Activated naive CD8-positive, alpha-beta T cell treated with anti-CD3 and anti-CD28 coated beads, Interleukin-2, amount 10 ng/mL, durations not matched to agents 7 days and 5 days (primary cell): ENCODE measurements at places on chromosomes 1 and 21. TPM values are rescaled to one million over a fixed set of nuclear protein-coding genes. Genes with fewer than 3 reads are reported as not detected.

DNA sequence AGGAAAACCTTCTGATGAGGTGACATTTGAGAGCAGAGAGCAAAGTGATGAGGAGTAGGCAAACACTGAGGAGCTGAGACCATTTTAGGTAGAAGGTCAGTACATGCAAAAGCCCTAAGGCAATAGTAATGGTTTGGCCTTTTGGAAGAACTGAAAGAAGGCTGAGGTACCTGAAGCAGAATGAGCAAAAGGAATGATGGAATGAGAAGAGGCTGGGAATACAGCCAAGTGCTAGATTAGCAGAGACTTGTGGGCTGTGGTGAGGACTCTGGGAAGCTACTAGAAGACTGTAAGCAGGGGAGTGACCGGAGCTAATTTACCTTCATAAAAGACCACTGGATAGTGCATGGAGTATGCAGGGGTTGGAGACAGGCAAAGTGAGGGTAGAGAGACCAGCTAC, 77.9 kb downstream of the GFI1 start:
- H3K27me3 ChIP-seq: no peaks in the 10 kb centered on the region
- DNase-seq: no peak
- peaks cover 27% of the 10 kb centered on the region for H3K4me1 ChIP-seq

DNA sequence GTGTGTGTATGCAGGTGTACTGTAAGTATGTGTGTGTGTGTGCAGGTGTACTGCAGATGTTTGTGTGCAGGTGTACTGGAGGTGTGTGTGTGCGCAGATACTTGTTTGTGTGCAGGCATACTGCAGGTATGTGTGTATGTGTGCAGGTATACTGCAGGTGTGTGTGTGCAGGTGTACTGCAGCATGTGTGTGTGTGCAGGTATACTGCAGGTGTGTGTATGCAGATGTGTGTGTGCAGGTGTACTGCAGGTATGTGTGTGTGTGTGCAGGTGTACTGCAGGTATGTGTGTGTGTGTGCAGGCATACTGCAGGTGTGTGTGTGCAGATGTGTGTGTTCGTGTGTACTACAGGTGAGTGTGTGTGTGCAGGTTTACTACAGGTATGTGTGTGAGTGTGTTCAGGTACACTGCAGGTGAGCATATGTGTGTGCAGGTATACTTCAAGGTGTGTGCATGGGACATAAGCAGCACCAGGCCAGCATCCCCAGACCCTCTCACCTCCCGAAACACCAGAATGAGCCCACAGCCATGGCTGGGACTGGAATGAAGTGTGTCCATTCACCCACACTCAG, 97.5 kb downstream of the DMRTB1 start:
- no peaks in the 10 kb centered on the region for H3K36me3 ChIP-seq
- H3K27me3 ChIP-seq: peaks cover under 1% of the 10 kb centered on the region
- H3K27ac ChIP-seq: no peak overlapping the region
- H3K4me3 ChIP-seq: no peak overlapping the region
- DNase-seq: peak; percentile 5

DNA sequence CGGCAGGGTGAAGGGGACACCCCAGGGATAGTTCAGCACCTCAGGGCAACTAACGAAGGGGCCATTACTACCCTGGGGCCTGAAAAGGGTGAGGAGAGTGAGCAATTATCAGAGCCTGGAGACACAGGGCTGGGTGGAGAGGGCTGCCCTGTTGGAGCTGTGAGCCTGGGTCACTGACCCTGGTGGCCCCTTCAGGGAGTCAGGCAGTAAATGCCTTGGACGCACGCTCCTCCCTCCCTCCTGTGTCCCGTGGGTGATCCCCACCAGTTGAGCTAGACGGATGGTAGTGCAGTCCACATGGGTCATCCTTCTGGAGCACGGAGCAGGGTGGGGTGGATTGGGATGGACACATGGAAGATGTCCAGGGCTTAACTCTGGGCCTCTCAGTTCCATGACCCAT, 305.3 kb downstream of the PTPRU start:
- no peaks in the 10 kb centered on the region for H3K4me1 ChIP-seq
- DNase-seq: no peak
- no peaks in the 10 kb centered on the region for H3K36me3 ChIP-seq
- no peak overlapping the region for H3K27ac ChIP-seq
- H3K4me3 ChIP-seq: no peak overlapping the region

Gene KCNE1
- not detected for total RNA-seq

Gene ELAPOR1
- 6.1 TPM for total RNA-seq

GRCh38 chr1:75234562-75234961, 100.4 kb downstream of the LHX8 start:
- H3K4me1 ChIP-seq: no peaks in the 10 kb centered on the region
- no peak overlapping the region for H3K27ac ChIP-seq
- H3K27me3 ChIP-seq: no peaks in the 10 kb centered on the region
- no peak overlapping the region for H3K4me3 ChIP-seq

GRCh38 chr1:152252157-152252556, 28.2 kb upstream of the HRNR start:
- H3K27ac ChIP-seq: no peak overlapping the region
- no peak for DNase-seq
- no peaks in the 10 kb centered on the region for H3K27me3 ChIP-seq
- no peaks in the 10 kb centered on the region for H3K4me1 ChIP-seq
- no peaks in the 10 kb centered on the region for H3K36me3 ChIP-seq
- H3K4me3 ChIP-seq: no peak overlapping the region

Gene PCBP3
- total RNA-seq: not detected

Gene CD101
- total RNA-seq: not detected

DNA sequence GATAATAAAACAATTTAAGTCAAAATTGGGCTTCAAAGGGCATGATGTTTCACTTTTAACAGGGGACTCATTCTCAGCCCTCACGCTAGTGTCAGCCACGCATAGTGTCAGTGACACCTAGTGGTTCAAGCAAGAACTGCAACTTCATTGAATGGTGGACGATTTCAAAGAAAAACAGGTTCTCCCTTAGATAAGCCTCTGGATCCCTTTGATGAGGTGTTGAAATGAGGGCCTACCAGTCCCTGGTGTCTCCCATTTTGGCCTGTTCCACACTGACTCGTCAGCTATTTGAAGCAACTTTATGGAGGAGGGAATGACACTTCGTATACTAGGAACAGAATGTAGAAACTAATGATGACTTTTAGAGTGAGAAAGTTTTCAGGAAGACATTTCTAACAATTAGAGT, 56.2 kb downstream of the FCRL5 start:
- H3K27ac ChIP-seq: no peak overlapping the region
- H3K4me3 ChIP-seq: no peak overlapping the region
- H3K27me3 ChIP-seq: peaks cover 44% of the 10 kb centered on the region
- no peak for DNase-seq
- H3K36me3 ChIP-seq: no peaks in the 10 kb centered on the region
- H3K4me1 ChIP-seq: peaks cover 2% of the 10 kb centered on the region

Gene ADORA3
- 0.20 TPM for total RNA-seq

DNA sequence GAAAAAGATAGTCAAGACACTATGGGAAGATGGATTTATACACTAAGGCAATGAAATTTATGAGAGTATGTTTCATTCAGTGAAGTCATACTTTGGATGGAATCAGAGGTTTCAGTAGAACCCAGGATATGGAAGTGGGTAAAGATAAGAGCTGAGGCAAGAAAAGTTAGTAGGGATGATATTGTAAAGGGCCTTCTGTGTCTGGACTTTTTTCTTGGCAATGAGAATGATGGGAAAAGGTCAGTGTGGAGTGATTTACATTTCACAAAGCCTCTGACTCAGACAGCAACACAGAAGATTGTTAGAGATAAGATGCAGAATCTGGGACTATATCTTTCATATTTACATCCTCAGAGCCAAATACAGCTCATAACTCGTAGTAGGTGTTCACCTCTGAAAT, 32.1 kb downstream of the SH3BGR start:
- no peak for DNase-seq
- H3K4me3 ChIP-seq: no peak overlapping the region
- H3K27me3 ChIP-seq: no peaks in the 10 kb centered on the region
- no peaks in the 10 kb centered on the region for H3K36me3 ChIP-seq
- H3K4me1 ChIP-seq: no peaks in the 10 kb centered on the region

- H3K27ac ChIP-seq: peak overlapping the region; percentile 19
- no peak overlapping the region for H3K4me3 ChIP-seq
- peaks cover 10% of the 10 kb centered on the region for H3K4me1 ChIP-seq
- no peaks in the 10 kb centered on the region for H3K36me3 ChIP-seq
Measured at GRCh38 chr1:225818229-225818628, 8.3 kb downstream of the EPHX1 start.

- H3K27me3 ChIP-seq: no peaks in the 10 kb centered on the region
- peaks cover 17% of the 10 kb centered on the region for H3K36me3 ChIP-seq
- H3K4me3 ChIP-seq: no peak overlapping the region
Measured at GRCh38 chr1:36182734-36183133, 26.8 kb downstream of the MAP7D1 start.

Gene MNDA
- 0.47 TPM for total RNA-seq

- H3K27ac ChIP-seq: no peak overlapping the region
- no peak for DNase-seq
- no peak overlapping the region for H3K4me3 ChIP-seq
- H3K4me1 ChIP-seq: no peaks in the 10 kb centered on the region
- no peaks in the 10 kb centered on the region for H3K36me3 ChIP-seq
Measured at GRCh38 chr1:244187310-244187709, 136.2 kb downstream of the ZBTB18 start.

Gene KCNJ9
- not detected for total RNA-seq

- no peak overlapping the region for H3K4me3 ChIP-seq
- peaks cover 1% of the 10 kb centered on the region for H3K4me1 ChIP-seq
- peaks cover 10% of the 10 kb centered on the region for H3K27me3 ChIP-seq
- H3K27ac ChIP-seq: no peak overlapping the region
Measured at GRCh38 chr21:35924714-35925301, 135.5 kb downstream of the SETD4 start.

DNA sequence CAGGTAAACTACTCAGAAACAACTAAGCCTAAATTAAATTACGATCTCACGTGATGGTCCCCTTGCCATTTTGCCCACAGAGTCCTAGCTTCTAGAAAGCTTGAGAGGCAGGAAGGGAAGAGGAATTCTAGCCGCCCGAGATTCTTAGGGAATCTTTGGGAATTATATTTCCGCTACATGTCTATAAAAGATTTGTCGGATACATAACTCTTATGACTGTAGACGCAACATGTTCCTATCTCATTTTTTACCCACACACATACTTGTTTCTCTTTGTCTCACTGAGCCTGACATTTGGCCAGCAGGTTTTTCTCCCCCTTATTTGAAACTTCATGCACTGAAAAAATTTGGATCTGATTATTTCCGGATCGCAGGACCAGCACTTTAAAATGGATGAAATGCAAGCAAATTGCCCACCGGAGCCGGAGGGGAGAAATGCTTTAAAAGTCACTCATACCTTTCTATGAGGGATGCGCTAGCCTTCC, 5.5 kb downstream of the GLIS1 start:
- H3K36me3 ChIP-seq: no peaks in the 10 kb centered on the region
- no peak overlapping the region for H3K27ac ChIP-seq
- H3K4me1 ChIP-seq: no peaks in the 10 kb centered on the region

- peaks cover 9% of the 10 kb centered on the region for H3K36me3 ChIP-seq
- no peaks in the 10 kb centered on the region for H3K4me1 ChIP-seq
- no peaks in the 10 kb centered on the region for H3K27me3 ChIP-seq
- H3K4me3 ChIP-seq: no peak overlapping the region
- DNase-seq: no peak
- no peak overlapping the region for H3K27ac ChIP-seq
Measured at GRCh38 chr1:1758692-1759455, 19.4 kb downstream of the NADK start.

DNA sequence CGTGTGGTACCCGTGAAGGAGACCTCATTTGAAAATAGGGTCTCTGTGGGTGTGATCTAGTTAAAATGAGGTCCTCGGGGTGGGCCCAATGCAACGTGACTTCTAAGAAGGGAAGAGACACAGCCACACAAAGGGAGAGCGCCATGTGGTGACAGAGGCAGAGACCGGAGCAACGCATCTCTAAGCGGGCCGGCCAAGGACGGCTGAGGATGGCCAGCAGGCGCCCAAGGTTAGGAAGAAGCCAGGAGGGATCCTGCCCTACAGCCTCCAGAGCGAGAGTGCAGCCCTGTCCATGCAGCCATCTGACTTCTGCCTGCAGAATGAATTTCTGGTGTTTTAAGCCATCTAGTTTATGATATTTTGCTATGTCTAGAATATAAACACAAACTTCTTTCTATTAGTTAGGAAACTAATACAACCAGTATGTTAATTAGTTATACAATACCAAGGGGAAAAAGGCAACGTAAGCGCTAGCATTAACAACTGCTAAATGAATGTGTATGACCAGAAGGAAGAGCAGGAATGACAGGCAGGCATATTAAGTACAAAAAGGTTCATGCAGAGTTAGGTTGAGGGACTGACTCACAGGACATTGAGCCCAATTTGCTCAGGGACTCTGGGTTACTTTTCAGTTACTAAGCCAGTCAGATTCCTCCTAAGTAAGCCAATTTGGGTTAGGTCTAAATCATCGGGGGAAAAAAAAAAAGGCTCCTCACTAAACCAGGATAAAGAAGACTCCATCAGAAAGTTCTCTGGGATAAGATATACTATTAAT, 4.1 kb downstream of the CEP104 start:
- no peaks in the 10 kb centered on the region for H3K27me3 ChIP-seq
- H3K27ac ChIP-seq: no peak overlapping the region
- no peak for DNase-seq
- no peak overlapping the region for H3K4me3 ChIP-seq

GRCh38 chr1:159854693-159855192, 7.7 kb downstream of the VSIG8 start:
- H3K4me1 ChIP-seq: peaks cover 14% of the 10 kb centered on the region
- DNase-seq: peak; percentile 81
- H3K27ac ChIP-seq: peak overlapping the region; percentile 68
- peak overlapping the region; percentile 84 for H3K4me3 ChIP-seq

Gene KIF26B
- total RNA-seq: 0.14 TPM

- H3K4me3 ChIP-seq: no peak overlapping the region
- DNase-seq: no peak
- H3K27ac ChIP-seq: no peak overlapping the region
- H3K4me1 ChIP-seq: no peaks in the 10 kb centered on the region
Measured at GRCh38 chr1:168772428-168773060, 43.5 kb upstream of the DPT start.

- peaks cover 14% of the 10 kb centered on the region for H3K4me1 ChIP-seq
- peaks cover 2% of the 10 kb centered on the region for H3K36me3 ChIP-seq
- H3K27me3 ChIP-seq: peaks cover 10% of the 10 kb centered on the region
- H3K4me3 ChIP-seq: peak overlapping the region; percentile 89
- no peak overlapping the region for H3K27ac ChIP-seq
Measured at GRCh38 chr1:115643666-115644065, 1.9 kb downstream of the VANGL1 start.

Gene GBP2
- 170 TPM for total RNA-seq

DNA sequence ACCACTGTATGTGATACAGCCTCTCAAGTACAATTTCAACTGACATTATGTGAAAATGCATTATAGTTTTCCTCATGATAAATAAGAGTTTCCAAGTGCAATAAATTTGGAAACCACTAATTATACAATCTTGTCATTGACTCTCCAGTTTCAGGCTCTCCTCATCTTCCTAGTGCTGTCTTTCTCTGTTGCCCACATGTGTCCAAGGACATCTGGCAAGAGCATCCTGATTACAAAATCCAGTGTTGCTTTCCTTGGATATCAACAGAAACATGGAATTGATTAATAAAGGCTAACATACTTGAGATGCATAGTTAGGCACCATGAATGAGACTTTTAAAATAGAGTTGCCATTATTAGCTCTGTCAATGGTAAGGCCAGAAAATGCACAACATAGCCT, 15.6 kb upstream of the MAP10 start:
- DNase-seq: no peak
- H3K4me3 ChIP-seq: no peak overlapping the region
- H3K27ac ChIP-seq: no peak overlapping the region
- H3K4me1 ChIP-seq: peaks cover 31% of the 10 kb centered on the region
- H3K27me3 ChIP-seq: peaks cover 6% of the 10 kb centered on the region

GRCh38 chr21:31524140-31524539, 135.4 kb upstream of the SOD1 start:
- no peak overlapping the region for H3K27ac ChIP-seq
- H3K27me3 ChIP-seq: no peaks in the 10 kb centered on the region
- H3K36me3 ChIP-seq: peaks cover 5% of the 10 kb centered on the region
- peaks cover 5% of the 10 kb centered on the region for H3K4me1 ChIP-seq
- DNase-seq: no peak

Gene C1orf94
- not detected for total RNA-seq
